Osteocyte (in vitro differentiated cells): ENCODE measurements at places on chromosomes 2 and 18. TPM values are rescaled to one million over a fixed set of nuclear protein-coding genes. Genes with fewer than 3 reads are reported as not detected.

KIF5C gene
- 10.2 and 10.7 TPM in 2 replicates for total RNA-seq

STPG4 gene
- total RNA-seq: 0.37 and 0.56 TPM in 2 replicates

DNA sequence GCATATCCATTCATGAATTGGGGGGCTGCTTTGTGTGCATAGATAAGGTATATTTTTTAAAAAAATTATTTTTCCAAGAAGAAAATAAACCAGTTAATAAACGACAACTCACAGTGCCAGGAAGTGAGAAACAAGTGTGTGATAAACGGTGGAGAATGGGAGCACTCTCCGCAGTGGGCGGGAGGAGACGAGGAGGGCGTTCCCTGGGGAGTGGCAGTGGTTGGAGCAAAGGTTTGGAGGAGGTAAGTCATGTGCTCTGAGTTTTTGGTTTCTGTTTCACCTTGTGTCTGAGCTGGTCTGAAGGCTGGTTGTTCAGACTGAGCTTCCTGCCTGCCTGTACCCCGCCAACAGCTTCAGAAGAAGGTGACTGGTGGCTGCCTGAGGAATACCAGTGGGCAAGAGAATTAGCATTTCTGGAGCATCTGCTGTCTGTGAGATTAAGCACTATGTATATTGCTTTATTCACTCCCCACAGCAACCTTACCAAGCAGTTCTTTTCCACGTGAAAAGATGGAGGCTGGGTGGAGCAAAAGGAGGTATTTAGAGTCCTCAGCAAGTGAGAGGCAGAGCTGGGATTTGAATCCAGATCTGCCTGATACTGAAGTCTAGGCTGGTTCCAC, 27.0 kb upstream of the CASP8 start:
- no peak overlapping the region for H3K27ac ChIP-seq
- H3K36me3 ChIP-seq: no peaks in the 10 kb centered on the region
- no peak for DNase-seq
- H3K4me1 ChIP-seq: peaks cover 27% of the 10 kb centered on the region
- no peak overlapping the region for H3K4me3 ChIP-seq

DNA sequence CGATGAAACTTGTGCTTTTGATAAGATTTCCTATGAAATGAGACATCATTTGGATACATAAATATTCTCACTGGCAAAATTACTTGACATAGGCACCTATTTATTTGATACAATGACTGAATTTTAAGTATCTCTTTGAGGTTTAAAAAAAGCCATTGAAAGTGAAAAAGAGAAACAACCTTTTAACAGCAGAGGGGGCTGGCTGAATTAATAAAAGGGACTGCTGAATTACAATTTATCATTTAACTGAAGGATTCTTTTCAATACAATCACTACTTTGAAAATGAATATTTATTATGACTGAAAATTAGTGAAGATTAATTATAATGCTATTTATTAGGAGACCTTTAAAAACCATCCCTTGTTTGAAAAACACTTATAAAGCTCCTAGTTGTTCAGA, 335.3 kb downstream of the DLGAP1 start:
- no peaks in the 10 kb centered on the region for H3K4me1 ChIP-seq
- DNase-seq: no peak
- no peaks in the 10 kb centered on the region for H3K27me3 ChIP-seq
- no peaks in the 10 kb centered on the region for H3K36me3 ChIP-seq

DNA sequence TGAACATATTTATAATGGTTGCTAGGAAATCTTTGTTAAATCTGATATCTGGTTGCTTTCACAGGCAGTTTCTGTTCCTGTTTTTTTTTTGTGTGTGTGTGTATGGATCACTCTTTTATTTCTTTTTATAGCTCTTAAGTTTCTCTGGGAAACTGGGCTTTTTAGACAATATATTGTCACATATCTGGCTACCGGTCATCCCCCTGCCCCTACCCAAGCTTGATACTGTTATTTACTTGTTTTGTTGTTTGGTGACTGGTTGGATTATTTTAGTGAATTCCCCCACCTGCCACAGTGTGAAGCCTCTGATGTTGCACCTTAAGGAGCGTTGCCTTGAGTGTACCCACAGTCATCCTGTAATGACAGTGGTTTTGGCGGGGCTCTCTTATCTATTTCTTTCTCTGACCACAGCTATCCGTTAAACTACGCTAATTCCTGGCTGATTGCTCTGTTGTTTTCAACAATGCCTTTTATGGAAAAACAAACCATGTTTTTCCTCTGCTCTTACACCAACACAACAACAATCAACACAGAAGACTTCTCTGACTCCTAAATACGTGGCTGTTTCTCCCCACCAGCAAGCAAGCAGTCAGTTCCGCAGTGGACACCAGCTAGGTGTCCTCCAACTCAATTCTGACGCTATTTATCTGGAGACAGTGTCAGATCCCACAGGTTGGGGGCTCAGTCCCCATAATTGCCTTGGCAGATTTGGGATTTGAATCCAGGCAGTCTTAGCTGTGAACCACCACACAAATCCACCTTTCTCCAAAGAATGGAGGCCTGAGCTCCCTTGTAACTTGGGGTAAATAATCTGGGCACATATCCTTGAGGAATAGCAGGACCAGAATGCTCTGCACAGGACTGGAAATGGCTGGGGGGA, 10.9 kb downstream of the GNLY start:
- peaks cover 36% of the 10 kb centered on the region for H3K4me1 ChIP-seq
- H3K36me3 ChIP-seq: no peaks in the 10 kb centered on the region
- H3K4me3 ChIP-seq: no peak overlapping the region
- no peak for DNase-seq
- H3K27me3 ChIP-seq: no peaks in the 10 kb centered on the region

DNA sequence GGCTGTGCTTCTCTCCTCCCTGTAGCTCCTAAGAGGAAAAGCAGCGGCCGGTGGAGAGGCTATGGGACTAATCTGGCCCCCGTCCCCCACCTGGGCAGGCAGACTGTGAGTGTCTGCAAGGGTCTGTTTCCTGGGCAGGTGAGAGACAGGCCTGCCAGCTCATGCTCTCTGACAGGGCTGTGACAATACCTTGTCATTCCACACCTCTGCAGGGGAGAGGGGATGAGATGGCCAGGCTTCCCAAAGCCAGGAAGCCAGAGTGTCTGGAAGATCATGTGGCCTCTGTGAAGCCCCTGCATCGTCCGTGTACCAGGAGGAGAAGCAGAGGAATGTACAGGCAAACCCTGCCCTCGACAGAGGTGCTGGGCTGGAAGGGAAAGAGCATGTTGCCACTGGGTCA, 142.5 kb upstream of the GATA6 start:
- H3K4me3 ChIP-seq: no peak overlapping the region
- H3K27me3 ChIP-seq: peaks cover 9% of the 10 kb centered on the region
- H3K27ac ChIP-seq: no peak overlapping the region
